ENCODE measurements at places on chromosomes 7 and 10.
A peak's percentile ranks its signal among the peaks of the same experiment; 100 is the strongest.

- no peak for DNase-seq
Measured at GRCh38 chr10:117405730-117406129, 30.5 kb upstream of the PDZD8 start.

- DNase-seq, result no peak
Measured at GRCh38 chr10:970311-971149, 17.7 kb upstream of the GTPBP4 start.

GRCh38 chr7:44666566-44666965 is 60.1 kb downstream of the OGDH start:
- no peak for DNase-seq

- no peak for DNase-seq
Measured at GRCh38 chr10:42987575-42987974, 89.3 kb upstream of the RET start.

DNA sequence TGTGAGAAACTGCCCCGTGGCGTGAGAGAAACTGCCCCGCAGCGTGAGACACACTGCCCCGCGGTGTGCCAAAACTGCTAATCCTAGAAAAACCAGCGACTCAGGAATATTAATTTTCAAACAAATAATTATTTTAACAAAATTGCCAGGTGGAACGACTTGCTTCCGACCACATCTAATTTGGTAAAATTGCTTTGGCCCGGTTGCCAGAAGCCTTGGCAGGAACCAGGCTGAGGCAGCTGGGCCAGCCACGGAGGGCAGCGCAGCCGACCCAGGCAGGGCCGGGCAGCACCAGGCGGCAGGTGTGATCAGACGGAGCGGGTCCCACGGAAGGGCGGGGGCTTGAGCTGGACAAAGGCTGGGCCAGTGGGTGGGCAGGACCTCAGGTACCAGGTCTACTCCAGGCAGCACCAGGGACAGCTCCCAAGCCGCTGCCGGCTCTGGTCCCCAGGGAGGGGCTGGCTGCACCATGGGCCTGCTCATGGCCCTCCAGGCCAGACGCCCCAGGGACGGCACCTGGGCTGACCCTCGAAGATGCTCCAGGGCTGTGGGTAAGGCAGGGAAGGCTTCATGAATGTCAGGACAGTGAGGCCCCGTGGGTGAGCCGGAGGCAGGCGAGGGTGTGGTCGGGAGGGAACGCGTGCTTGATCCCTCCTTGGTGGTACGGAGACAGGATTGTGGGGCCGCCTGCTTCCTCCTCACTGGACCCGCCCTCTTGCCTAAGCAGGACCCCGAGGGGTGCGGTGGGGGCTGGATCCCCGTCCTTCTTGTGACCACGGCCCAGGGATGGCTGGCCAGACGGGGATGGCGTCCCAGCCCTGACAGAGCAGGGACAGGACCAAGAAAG is 7.7 kb upstream of the ADGRA1 start:
- no peak for DNase-seq

- peak; percentile 44 for DNase-seq
Measured at GRCh38 chr10:97179731-97180362, 5.9 kb downstream of the SLIT1 start.

DNA sequence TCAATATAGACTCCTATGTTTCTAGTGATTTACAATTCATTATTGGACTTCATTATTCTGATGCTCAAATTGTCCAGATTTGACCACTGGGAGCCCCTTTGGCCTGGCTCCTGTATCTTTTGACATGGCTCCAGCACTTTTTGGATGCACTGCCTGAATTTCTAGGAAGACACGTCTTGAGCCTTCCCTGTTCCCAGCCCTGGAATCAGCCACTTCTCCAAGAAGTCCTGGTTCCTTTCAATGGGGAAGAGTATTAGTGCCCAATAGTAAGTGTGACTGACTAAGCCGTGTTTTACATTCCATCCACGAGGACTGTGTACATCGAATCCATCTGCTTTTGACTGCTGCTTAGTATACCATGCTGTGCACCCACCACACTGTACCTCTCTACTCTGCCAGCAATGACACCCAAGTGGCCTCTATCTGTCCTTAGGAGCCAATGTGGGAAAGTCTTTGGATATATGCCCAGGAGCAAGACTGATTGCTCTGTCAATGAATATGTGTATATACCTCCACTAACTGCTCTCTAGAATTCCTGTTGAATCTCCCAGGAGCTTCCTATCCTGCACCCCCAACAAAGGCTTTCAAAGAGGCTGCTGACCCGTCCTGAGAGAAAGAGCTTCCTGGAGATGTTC is 23.2 kb upstream of the NPFFR1 start:
- no peak for DNase-seq

- no peak for DNase-seq
Measured at GRCh38 chr10:110399106-110399964, 94.6 kb upstream of the SMNDC1 start.

DNA sequence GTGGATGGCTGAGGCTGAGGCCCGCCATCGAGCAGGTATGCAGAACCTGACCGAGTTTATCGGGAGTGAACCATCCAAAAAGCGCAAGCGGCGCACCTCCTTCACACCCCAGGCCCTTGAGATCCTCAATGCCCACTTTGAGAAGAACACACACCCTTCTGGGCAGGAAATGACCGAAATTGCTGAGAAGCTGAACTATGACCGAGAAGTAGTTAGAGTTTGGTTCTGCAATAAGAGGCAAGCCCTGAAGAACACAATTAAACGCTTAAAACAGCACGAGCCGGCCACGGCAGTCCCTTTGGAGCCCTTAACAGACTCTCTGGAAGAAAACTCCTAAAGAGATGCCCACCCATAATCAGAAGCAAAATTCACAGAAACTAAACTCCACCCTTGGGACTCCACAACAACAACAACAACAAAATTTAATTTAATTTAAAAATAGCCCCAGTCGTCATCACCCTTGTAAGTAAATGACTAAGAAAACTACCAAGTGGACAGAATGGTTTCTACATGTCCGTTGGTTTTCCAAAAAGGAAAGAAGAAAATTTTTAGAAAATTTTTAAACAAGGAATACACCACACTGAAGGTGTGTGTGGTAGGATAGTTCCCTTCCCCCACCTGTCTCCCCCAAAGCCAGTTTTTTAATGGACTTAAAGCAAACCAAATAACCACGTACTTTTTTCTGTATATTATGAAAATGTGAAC is 101.7 kb upstream of the YAE1 start:
- no peak for DNase-seq

DNA sequence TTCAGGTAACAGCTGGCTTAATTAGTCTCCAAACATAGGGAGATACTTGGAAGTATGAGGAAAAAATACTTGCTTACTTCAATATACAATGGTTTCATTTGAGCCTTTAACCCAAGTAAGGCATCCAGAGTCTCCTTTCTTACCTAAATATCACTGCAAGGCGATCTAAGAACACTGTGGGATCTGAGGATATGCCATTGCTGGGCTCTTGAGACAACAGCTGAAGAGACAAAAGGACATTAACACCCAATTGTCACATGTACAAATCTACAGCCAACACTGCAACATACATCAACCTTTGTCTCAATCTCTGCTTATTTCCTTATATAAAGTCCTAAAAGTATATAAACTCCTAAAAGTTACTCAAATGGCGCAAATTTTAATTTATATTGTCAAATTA is 44.4 kb downstream of the IRF5 start:
- no peak for DNase-seq

GRCh38 chr10:45441239-45442190 is 67.5 kb downstream of the ALOX5 start:
- DNase-seq, result no peak

DNA sequence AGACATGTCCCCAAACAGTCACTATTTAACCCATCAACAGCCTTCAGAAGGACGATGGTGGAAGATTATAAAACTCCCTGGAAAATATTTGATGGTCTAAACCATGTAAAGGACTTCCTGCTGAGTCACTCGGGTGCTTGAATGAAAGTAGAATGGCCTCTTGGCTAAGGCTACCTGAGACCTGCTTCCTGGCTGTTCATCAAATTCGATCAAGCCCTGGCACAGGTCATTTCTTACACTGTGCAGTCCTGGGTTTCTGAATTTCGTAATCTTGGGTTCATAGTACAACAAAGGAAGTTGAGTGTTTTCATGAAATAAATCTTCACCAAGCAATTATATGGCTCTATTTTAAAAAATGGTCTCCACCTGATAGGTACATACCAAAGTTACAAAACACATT is 260.3 kb upstream of the RNF32 start:
- no peak for DNase-seq

GRCh38 chr7:74253331-74253730 is 868 bp downstream of the RFC2 start:
- no peak for DNase-seq

DNA sequence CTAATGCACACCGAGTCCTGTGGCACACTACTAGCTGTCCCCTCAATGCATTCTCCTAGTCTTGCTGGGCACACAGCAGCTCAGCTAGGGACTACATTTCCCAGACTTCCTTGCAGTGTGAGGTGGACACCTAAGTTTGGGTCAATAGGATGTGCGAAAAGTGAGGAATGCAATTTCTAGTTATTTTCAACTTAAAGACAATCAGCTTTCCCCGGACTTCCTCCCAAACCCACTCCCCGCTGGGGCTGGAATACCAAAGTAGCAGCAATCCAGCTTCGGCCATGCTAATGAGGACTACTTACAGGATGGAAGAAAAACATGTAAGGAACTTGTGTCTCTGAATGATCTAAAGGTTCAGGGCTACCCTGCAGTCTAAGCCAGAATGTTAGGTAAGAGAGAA is 286.4 kb upstream of the LRRN3 start:
- DNase-seq, result no peak

GRCh38 chr10:98251399-98251798 is 16.6 kb downstream of the LOXL4 start:
- no peak for DNase-seq

DNA sequence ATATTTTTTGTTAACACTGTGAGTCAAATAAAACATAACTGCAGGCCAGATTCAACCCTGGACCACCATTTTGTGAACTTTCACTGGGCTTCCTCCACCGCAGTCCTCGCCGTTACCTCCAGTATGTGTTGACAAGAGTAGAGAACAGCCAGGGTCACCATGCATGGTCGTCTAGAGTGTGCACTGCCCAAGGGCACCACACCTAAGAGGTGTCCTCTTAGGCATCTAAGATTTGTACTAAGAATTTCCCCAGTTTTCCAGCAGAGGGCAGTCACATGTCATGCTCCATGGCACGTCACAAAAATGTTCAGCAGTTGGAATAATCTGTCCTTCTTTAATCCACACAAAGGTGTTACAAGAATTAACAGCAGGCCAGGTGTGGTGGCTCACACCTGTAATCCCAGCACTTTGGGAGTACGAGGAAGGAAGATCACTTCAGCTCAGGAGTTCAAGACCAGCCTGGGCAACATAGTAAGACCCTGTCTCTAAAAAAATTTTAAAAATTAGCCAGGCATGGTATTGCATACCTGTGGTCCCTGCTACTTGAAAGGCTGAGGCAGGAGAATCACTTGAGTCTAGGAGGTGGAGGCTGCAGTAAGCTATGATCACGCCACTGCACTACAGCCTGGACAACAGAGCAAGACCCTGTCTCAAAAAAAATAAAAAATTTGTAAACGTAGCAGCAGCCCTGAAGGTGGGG is 71.2 kb upstream of the FOXK1 start:
- DNase-seq, result peak; percentile 67

GRCh38 chr10:15877836-15878576 is 17.7 kb upstream of the MINDY3 start:
- no peak for DNase-seq

DNA sequence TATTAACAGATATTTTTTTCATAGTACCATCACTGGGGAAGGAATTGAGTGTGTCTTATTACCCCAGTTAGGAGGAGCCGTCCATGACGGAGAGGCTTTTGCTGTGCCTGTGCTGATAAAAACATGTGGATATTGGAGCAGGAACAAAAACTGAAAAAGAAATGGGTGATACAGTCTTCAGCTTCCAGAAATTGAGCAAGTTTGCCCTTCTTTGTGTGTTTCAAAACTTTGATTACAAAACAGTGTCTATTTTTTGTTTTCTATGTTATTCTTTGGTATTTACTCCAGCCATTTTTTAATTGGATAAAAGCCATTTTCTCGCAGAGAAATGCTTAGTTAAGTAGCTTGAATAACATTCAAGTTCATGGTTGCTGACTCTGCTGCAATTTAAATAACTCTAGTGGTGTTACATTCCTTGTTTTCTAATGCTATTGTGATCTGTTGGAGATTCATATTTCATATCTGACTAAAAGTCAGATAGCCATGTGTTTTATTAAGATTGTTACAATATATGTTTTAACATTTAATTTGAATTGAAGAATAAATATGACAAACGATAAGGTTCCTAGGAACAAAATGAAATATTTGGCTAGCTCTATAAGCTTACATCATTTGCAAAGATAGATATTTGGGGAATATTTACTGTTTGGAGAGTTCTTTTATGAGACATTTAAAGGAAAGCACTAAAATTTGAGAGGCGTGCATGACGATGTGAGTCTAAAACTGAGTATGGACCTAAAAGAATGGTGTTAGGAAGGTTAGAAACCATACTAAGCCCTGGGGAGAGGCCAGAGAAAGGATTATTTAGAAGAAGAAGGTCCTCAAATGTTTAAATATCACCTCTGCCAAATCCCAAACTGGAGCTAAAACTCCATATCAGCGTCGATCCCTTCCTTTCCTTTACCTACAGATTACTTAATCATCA is 747.3 kb upstream of the CELF2 start:
- DNase-seq, result no peak

DNA sequence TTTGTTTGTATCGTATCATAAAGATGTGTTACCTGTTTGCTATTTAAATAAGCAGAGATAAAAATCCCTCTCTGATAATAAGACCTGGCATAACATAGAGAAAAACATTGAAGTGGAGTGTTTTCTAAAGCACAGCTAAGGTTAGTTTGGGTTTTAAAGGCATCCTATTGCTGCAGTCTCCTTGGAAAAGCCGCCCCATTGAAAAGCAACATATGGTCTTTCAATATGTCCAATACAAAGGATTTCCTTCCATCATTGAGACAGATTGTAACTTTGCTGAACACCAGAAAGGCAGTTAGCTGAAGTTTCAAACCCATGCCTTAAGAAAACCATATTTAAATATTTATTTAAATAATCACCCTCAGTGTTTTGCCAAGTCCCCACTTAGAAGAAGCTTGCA is 898.5 kb upstream of the KCND2 start:
- DNase-seq, result no peak

GRCh38 chr10:78535716-78536218 is 502.1 kb downstream of the RPS24 start:
- no peak for DNase-seq

GRCh38 chr10:118505363-118505762 is 90.1 kb downstream of the PRLHR start:
- DNase-seq, result no peak

All from frontal cortex (tissue), 4 donors.